ENCODE measurements at places on chromosomes 6 and 20.

DNA sequence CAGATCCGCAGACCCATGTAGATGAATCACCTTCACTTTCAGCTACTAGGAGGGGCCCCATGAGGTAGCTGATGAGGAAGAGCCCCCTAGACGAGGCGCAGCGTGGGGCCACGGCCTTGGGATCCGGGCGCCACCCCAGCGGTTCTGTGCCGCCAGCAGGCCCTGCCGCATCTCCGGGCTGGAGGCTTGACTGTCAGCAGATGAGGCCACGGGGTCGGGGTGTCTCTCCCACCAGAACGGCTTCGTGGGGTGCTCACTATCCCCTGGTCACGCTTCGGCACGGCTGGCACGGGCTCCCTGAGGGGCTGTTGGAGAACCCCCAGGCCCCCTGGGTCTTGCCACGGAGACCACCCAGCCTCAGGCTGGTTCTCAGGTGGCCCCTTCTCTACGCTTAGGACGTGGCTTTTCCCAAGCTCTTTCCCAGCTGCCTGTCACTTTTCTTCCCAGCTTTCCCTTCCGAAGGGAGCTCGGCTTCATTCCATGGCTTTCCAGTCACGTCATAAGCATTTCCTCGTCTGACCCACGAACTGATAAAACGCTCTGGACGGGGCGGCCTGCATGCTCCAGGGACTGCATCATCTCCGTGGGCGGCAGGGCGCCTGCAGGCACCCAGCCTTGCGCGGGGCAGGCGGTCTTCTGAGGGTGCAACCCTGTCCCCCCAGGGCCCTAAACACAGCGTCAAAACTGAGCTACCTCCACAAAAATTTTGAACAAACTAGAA is 85.9 kb downstream of the THBS2 start:
- no peak for DNase-seq

DNA sequence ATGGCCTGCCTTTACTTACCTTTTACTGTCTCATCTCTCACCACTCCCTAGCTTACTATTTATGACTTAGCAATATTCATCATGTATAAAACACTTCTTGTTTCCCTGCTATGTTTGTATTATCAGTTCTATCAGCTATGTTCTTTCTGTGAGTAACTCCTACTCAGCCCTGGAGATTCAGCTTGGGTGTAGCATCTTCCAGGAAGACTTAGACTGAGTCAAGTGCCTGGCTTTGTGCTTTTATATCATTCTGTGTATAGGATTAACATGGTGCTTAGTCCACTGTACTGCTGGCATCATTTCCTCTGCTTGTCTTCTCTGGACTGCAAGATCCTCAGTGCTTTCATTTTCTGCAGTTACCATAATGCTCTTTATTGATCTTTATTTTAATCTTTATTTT is 257.8 kb downstream of the BTBD3 start:
- no peak for DNase-seq

GRCh38 chr20:50625986-50626677 is 65.2 kb downstream of the RIPOR3 start:
- DNase-seq, result peak; percentile 44

GRCh38 chr6:27838945-27839625 is 73.1 kb downstream of the OR2B2 start:
- DNase-seq, result peak; percentile 63

DNA sequence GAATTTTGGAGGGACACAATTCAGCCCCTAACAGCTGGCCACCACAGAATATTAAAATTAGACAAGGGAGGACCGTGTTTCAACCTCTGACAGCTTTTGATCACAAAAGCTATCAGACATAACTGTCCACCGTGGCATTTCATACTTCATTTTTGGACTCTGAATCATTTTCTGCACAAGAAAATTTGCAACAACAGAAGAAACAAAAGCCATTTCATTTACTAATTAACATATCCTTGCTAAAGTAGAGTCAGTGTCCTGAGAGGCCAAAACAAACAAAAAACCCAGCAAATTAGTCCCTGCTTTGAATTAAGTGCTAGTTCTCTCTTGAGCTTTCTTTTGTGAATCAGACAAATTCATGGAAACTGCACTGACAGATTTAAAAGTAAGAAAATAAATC is 17.6 kb upstream of the COL12A1 start:
- DNase-seq, result no peak

GRCh38 chr20:49935746-49936152 is 448 bp upstream of the RNF114 start:
- DNase-seq, result no peak

- DNase-seq, result no peak
Measured at GRCh38 chr6:3266170-3266569, 7.4 kb downstream of the PSMG4 start.

DNA sequence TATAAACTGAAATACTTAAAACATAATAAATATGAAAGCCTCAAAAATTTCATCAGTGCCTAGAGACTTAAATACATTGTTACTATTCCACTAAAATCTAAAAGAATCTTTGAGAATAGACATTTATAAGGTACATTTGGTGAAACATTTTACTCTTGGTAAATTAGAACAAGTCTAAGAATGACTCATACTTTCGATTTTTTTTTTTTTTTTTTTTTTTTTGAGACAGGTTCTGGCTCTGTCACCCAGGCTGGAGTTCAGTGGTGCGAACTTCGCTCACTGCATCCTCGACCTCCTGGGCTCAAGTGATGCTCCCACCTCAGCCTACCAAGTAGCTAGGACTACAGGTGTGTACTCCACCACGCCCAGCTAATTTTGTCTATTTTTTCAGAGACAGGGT is 6.4 kb downstream of the FUCA2 start:
- no peak for DNase-seq

DNA sequence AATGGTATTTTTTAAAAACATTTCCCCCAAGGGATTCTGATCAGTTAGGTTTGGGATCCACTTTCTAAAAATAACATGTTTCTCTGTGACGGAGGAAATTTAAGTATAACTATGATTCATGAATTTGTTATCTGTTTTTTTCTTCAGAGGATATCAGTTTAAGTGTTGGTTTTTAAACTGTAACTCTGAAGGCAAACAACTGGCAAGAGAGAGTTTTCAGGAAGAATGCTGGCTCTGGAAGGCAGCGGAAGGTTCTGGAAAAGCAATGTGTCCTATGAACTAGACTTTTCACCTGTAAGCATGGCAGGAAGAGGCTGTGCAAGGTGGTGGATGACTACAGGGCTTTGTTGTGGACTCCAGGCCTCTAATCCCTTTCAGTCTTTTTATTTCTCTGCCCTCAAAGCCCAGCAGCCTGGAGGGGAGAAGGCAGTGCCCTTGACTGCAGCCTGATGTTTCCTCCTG is 153.1 kb downstream of the GMPR start:
- peak; percentile 37 for DNase-seq

- peak; percentile 63 for DNase-seq
Measured at GRCh38 chr20:36093025-36093803, 61.3 kb upstream of the EPB41L1 start.

GRCh38 chr20:43843096-43843964 is 71.3 kb upstream of the TOX2 start:
- DNase-seq, result peak; percentile 81

DNA sequence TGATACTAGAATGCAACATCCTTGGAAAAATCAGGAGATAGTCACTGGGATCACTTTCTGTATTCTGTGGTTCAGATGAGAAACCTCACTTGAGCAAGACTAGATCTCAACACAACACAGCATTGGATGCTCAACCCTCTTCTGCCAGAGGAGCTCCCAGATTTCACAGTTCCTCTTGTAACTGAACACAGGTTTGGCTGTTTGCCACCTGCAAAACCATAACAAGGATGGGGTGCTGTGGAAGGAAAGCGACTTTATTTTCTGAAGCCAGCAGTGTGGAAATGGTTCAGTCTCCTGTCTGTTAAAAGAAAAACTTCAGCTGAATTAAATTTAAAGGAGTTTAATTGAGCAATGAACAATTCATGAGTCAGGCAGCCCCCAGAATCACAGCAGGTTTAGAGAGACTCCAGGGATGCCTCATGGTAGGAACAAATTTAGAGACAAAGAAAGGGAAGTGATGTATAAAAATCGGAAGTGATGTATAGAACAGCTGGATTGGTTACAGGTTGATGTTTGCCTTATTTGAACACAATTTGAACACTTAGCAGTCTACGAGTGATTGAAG is 149.9 kb upstream of the UST start:
- DNase-seq, result no peak

- peak; percentile 21 for DNase-seq
Measured at GRCh38 chr6:160365117-160365516, 16.9 kb downstream of the SLC22A3 start.

- peak; percentile 63 for DNase-seq
Measured at GRCh38 chr6:111973927-111974639, 79.8 kb upstream of the CCN6 start.

GRCh38 chr6:77456531-77457248 is 6.6 kb downstream of the HTR1B start:
- DNase-seq, result peak; percentile 77

- DNase-seq, result no peak
Measured at GRCh38 chr6:92763274-92763584, 656.1 kb downstream of the EPHA7 start.

- peak; percentile 25 for DNase-seq
Measured at GRCh38 chr6:154257067-154257466, 99.5 kb downstream of the IPCEF1 start.

DNA sequence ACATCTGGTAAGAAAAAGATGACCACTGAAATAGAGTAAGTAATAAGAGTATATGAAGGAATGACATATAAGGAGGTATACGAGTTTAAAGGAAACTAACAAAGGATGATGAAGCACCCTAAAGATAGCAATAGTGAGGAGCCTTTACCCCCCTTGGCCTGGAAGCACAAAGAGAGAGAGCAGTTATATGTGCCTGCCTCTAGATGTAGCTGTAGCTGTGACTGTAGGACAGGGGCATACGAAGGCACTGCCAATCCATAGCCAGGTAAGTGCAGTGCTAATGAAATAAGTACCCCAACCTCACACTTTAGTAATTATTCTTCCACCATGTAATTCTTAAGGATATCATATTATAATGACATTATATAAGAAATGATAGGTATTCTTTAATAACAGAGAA is 90.1 kb upstream of the FKBP1C start:
- no peak for DNase-seq

GRCh38 chr20:58652606-58653294 is 1.7 kb downstream of the STX16 start:
- no peak for DNase-seq

DNA sequence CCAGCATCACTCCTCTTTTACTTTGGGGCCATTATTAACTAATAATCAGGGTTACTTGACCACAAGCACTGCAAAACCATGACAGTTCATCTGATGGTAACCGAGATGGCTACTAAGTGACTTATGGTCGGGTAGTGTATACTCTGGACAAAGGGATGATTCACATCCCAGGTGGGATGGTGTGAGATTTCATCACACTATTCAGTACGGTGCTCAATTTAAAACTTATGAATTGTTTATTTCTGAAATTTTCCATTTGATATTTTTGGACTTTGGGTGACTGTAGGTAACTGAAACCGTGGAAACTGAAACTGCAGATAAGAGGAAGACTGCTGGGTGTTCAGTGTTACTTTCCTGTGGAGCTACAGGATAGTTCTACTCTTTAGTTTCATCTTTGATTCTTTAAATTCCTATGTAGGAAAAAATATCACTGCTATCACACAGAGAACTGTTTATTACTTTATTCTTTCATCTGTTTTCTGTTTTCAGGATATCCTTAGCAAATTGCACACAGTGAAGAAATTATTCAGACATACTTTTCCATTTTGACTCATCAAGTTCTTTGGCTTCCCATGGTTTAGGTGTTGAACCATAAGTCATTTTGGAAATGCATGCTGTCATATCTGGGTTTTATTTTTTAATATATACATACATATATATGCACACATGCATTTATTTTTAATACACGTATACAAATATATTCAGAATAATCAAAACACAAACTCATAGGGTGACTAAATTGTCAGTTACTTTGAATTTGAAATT is 59.1 kb upstream of the C20orf144 start:
- DNase-seq, result peak; percentile 23

GRCh38 chr6:168623736-168624135 is 182.8 kb downstream of the SMOC2 start:
- DNase-seq, result no peak

GRCh38 chr20:44720997-44721784 is 6.0 kb downstream of the CCN5 start:
- DNase-seq, result peak; percentile 83

Data from kidney tubule cell (primary cell).